ENCODE measurements at places on chromosomes 12 and 14. TPM values are rescaled to one million over a fixed set of nuclear protein-coding genes. Genes with fewer than 3 reads are reported as not detected.

Gene CCND2
- total RNA-seq = 63.1 TPM

Gene SYNDIG1L
- total RNA-seq = 2.0 TPM

Gene GPR65
- total RNA-seq = 7.0 TPM

Gene SMIM41
- total RNA-seq = 19.4 TPM

Gene SMCO3
- 0.33 TPM for total RNA-seq

Gene ALDH6A1
- total RNA-seq = 35.7 TPM

Gene ANGEL1
- total RNA-seq = 21.8 TPM

Gene CCDC77
- 25.1 TPM for total RNA-seq

Gene PRICKLE1
- total RNA-seq = 7.3 TPM

Gene TPH2
- not detected for total RNA-seq

Gene KRT83
- total RNA-seq = not detected

Gene ANKRD9
- total RNA-seq = 99.9 TPM

Gene PDE3A
- 6.1 TPM for total RNA-seq

Gene GUCY2C
- not detected for total RNA-seq

- no peak for DNase-seq
Measured at GRCh38 chr14:61662437-61663311, 32.6 kb upstream of the HIF1A start.

GRCh38 chr12:119412811-119413794 is 78.6 kb downstream of the CCDC60 start:
- DNase-seq = peak; percentile 36

GRCh38 chr12:104788840-104789271 is 169.2 kb downstream of the SLC41A2 start:
- no peak for DNase-seq

DNA sequence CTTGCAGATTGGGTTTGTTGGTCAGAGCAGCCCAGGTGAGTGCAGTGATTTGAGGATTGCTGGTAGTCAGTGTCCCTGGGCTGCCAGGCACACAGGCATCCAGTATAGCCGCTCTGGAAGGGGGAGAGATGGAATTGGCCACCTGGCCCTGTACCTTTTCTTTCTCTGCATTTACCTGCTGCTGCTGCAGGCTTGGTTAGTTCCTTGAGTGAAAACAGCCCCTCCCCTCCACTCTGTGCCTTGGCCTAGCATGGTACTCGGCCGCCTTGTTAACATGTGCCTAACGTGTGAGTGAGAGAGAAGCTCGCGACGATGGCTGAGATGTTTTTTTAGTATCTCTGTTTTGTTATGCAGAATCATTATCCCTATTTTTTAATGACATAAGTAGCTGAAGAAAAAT is 49.3 kb upstream of the AMN start:
- no peak for DNase-seq

GRCh38 chr12:65642061-65642661 is 182.1 kb upstream of the HMGA2 start:
- no peak for DNase-seq

GRCh38 chr12:810671-811415 is 58.5 kb downstream of the WNK1 start:
- DNase-seq = no peak

GRCh38 chr12:115623764-115624334 is 653.6 kb downstream of the MED13L start:
- peak; percentile 61 for DNase-seq

- no peak for DNase-seq
Measured at GRCh38 chr12:79717006-79717405, 26.2 kb upstream of the PAWR start.

- DNase-seq = peak; percentile 80
Measured at GRCh38 chr12:607541-608001, 55.7 kb downstream of the NINJ2 start.

- DNase-seq = no peak
Measured at GRCh38 chr14:95138876-95139275, 18.5 kb downstream of the DICER1 start.

- no peak for DNase-seq
Measured at GRCh38 chr12:90366286-90366685, 588.7 kb downstream of the CCER1 start.

- no peak for DNase-seq
Measured at GRCh38 chr12:88309546-88309945, 167.4 kb downstream of the TMTC3 start.

DNA sequence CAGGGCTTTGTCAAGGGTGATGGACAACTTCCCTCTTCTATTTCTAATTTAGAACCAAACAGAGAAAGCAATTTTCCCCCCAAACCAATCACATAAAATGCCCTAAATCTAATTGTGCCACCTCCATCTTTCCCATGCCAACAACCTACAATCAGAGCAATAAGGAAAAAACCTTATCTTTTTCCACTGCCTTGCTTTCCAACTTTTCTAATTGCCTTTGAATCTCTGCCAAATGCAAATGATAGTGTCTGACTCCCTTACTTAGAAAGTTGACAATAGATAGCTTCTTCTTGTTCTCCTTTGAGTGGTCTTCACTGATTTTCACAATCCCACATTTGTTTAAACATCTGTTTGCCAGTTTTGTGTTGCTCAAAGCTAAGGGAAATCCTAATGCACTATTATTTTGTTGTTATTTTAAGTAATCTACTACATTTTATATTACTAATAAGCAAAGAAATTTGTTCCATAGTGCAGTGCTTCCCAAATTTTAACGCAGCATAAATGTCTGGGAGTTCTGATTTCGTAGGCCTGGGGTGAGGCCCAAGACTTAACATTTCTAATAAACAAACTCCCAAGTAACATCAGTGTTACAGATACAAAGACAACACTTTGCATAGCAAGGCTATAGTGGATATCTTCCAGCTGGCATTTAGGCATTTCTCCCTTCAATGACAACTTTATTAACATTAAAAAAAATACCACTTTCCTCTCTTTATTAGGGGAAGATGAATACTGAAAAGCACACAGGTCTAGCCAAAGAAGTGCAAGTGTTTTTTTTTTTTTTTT is 696.3 kb upstream of the USP15 start:
- DNase-seq = no peak

DNA sequence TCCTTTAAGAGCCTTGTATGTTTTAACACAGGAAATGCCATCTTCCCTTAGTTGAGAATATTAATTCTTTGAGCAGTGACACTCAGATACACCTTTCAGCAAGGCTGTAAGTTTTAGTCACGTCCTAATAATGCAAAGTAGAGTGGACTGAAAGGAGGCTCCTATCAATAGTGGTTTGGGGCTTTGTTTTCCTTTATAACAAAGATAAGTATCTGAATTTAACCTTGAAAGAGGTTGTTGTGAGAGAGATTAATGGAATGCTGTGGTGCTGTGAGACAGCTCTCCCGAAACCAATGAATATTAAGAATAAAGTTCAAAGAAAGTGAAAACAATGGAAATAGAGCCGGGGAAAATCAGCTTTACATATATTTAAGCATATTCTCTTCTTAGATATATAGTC is 259.6 kb downstream of the ERC1 start:
- no peak for DNase-seq

GRCh38 chr12:14952299-14952921 is 9.0 kb downstream of the ARHGDIB start:
- peak; percentile 66 for DNase-seq

- DNase-seq = no peak
Measured at GRCh38 chr12:100715976-100716944, 78.3 kb upstream of the ANO4 start.

DNA sequence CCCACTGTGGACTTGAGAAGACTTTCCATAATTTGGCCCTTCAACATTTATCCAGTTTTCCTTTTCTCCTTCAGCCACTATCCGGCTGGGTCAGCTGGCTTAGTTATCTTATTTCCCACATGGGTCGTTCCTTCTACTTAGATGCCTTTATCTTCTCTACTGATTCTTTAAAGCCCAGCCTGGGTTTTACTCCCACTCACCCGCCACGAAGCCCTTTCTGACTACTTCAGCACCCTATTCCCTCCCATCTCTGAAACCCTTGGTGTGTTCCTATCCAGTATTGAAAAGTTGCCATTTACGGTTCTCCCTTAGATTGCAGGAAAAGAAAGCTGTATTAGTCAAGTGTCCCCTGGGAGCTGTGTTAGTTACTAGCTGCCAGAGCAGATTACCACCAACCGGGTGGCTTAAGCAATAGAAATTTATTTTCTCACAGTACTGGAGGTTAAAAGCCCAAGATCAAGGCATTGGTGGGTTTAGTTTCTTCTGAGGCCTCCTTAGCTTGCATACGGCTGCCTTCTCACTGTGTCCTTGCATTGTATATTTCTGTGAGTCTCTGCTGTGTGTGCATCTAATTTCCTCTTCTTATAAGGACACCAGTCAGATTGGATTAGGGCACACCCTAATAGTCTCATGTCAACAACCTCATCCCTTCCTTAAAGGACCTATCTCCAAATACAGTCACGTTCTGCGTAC is 105.5 kb downstream of the GPATCH2L start:
- DNase-seq = no peak

DNA sequence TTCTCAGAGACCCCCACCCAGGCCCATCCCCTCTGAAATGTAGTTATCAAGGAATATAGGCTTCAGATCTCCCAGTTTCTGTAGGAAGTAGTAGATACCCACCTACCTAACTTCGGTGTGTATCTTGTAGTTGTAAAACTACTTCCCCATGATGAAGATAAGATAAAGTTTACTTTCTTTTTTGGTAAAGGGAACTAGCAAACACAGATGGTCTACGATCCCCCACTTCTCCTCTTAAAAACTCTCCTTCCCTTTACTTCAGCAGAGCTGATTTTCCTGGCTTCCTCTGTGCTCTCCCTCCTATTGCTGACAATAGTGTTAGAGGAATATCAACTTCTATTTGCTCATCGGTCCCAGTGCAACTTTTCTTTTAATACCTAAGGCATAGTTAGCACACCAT is 395.2 kb downstream of the RPL10L start:
- DNase-seq = no peak

DNA sequence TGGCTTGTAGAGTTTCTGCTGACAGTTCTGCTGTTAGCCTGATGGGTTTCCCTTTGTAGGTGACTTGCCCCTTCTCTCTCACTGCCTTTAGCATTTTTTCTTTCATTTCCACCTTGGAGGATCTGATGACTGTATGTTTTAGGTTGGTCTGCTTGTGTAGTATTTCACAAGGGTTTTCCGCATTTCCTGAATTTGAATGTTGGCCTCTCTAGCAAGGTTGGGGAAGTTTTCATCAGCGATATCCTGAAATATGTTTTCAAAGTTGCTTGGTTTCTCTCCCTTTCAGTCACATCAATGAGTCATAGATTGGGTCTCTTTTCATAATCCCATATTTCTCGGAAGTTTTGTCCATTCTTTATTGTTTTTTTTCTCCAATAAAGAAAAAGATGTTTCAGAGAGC is 11.4 kb downstream of the NOPCHAP1 start:
- DNase-seq = no peak

GRCh38 chr14:63727231-63727735 is 582 bp downstream of the SGPP1 start:
- DNase-seq = peak; percentile 43

DNA sequence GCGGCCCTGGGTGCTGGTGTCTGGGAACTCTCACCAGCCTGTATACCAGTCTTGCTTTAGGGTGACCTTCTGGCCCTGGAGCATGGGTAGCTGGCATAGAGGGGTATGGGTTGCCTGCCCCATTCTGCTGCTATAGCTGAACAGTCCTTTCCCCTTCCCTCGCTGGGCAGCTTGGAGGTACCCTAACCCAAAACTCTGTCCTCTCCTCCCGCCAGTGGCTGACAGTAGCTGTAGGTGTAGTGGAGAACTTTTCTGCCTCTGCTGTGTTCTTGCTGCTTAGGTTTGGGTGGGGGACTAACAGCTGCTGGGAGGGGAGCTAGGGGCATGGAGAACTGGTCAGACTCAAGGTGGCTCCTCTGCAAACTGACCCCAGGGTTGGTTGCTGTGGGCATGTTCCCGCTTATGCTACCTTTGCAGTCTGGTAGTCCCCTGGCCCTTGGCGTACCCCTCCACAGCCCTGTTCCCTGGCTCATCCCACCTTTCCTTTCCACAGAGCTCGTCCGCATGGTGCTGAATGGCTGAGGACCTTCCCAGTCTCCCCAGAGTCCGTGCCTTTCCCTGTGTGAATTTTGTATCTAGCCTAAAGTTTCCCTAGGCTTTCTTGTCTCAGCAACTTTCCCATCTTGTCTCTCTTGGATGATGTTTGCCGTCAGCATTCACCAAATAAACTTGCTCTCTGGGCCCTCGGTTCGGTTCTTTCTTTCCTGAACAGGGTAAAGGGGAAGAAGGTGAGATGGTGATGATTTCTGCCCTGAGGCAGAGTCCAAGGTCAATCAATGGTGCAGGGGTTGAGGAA is 2.9 kb downstream of the MYL6 start:
- no peak for DNase-seq

DNA sequence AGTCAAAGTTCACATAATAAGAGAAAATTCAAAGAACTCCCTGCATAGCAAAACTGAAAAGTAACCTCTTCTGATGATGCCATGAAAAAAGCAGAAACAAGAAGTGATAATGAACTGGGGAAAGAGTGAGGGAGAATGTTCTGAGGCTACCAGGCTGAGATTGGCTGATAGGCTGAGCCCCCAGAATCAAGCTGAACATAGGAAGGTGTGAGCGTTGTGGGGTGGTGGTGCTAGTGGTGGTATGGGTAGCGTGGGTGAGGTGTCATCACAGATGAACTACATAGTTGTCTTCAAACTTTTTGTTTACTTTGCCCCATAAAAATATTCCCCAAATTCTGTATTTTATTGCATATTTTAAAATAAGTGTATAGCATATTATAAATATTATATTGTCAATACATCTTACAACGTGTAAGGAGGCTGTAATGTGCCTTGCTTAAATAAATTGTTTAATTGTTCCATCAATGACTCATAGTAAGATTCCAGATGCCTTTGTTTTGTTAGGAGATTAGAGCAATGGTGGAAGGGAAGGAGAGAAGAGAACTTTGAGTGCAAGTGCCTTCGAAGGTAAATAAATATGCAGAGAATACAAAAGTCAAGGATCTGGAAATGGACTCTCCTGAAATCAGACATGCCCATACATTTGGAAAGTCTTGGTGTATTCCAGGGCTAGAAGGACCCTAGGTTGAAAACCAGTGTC is 15.8 kb upstream of the CFAP54 start:
- no peak for DNase-seq

DNA sequence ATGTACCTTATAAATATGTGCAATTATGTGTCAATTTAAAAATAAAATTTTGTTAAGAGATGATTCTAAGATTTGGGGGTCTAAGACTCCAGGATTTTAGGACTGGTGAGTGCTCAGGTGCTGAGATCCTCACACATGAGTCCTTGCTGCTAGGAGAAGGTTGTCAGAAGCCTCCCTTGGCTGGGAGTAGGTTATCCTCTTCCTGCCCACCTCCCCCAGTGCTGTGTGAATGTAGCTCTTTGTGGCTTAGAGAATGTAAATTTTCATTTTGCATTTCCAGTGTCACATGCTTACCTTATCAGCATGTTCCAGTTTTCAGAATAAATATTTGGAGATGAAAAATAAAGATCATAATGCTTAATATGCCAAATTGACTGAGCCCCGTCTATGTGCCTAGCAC is 114.2 kb upstream of the MDM1 start:
- no peak for DNase-seq
